Posterior vena cava (tissue), 2 donors: ENCODE measurements at places on chromosomes 16 and 17. TPM values are rescaled to one million over a fixed set of nuclear protein-coding genes. Genes with fewer than 3 reads are reported as not detected.

Gene KRTAP2-1
- not detected for total RNA-seq

Gene OR1A1
- total RNA-seq: not detected

Gene PABPN1L
- total RNA-seq: not detected

Gene SOST
- total RNA-seq: not detected

Gene CCR7
- 0.46 TPM for total RNA-seq

Gene SLC6A4
- total RNA-seq: 0.28 TPM

Gene MMP15
- 5.8 TPM for total RNA-seq

Gene C1QTNF8
- total RNA-seq: not detected

Gene C17orf67
- 2.7 TPM for total RNA-seq

Gene ODAD4
- 0.74 TPM for total RNA-seq

Gene KREMEN2
- not detected for total RNA-seq

Gene MSL1
- total RNA-seq: 66.7 TPM

Gene CFAP119
- total RNA-seq: 1.2 TPM

Gene SDR42E2
- total RNA-seq: not detected

Gene MT1E
- 240 TPM for total RNA-seq

Gene CCDC154
- total RNA-seq: 0.42 TPM

Gene LHX1
- total RNA-seq: not detected
